ENCODE measurements at places on chromosomes 12 and 14. TPM values are rescaled to one million over a fixed set of nuclear protein-coding genes. Genes with fewer than 3 reads are reported as not detected.

The KRT71 gene
- under 0.01 TPM for total RNA-seq

The IKZF4 gene
- 2.1 TPM for total RNA-seq

The C12orf60 gene
- 0.79 TPM for total RNA-seq

The ANO6 gene
- total RNA-seq: 202 TPM

The OASL gene
- total RNA-seq: not detected

The RTN1 gene
- total RNA-seq: not detected

The ACOT6 gene
- not detected for total RNA-seq

The KRT78 gene
- total RNA-seq: not detected

Measured in placental epithelial cell (primary cell).